Naive thymus-derived CD8-positive, alpha-beta T cell (primary cell): ENCODE measurements at places on chromosomes 16 and 17. TPM values are rescaled to one million over a fixed set of nuclear protein-coding genes. Genes with fewer than 3 reads are reported as not detected.

DNA sequence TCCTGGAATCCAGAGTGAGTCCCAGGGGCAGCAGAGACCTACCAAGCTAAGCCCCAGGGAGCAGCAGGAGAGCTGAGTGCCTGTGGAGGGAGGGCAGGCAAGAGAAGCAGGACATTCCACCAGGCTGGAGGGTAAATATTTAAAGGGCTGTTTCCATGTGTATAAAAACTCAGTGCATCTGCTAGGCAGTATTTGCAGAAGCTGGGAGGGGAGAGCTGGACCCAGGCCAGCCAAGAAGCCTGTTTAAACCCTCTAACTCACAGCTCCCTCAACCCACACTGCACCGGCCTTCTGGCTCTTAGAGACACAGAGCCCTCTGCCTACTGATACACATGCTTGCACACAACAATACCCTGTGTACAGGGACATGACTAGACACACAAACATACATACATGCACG, 22.5 kb upstream of the TMEM132E start:
- no peak overlapping the region for H3K27ac ChIP-seq
- H3K36me3 ChIP-seq: no peaks in the 10 kb centered on the region
- H3K4me1 ChIP-seq: no peaks in the 10 kb centered on the region
- peaks cover 37% of the 10 kb centered on the region for H3K27me3 ChIP-seq
- DNase-seq: no peak
- H3K4me3 ChIP-seq: no peak overlapping the region

DNA sequence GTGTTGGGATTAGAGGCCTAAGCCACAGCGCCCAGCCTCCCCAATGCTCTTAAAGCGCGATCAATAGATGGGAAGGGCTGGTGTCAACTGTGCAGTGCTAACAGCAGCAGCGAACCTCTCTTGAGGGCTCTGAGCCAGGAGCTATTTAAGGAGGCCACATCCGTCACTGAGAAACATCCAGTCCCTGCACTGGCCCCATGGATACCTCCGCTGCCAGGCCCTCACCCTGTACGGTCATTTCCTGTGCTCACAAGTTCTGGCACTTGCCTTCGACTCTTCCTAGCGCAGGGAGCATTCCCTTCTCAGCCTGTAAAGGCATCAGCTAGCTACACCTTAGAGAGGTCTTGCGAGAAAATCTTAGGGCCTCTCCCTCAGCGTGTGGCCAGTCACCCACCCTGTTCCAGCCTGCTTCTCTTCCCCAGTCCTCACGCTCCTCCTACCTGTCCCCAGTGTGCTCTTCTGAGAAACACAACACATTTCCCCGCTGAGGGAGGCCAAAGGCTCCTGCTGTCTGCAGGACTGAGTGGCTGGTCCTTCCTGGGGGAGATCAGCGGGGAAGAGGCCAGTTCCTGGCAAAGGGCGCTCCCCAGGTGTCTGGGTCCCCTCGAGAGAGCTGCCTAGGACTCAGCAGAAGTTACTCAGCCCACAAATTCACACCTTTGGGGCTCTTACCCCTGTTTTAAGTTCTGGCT, 28.6 kb downstream of the GTF3C1 start:
- no peaks in the 10 kb centered on the region for H3K27me3 ChIP-seq
- H3K4me1 ChIP-seq: peaks cover 9% of the 10 kb centered on the region
- H3K36me3 ChIP-seq: no peaks in the 10 kb centered on the region
- DNase-seq: no peak
- H3K4me3 ChIP-seq: no peak overlapping the region
- H3K27ac ChIP-seq: peak overlapping the region; percentile 21

TIMP2 gene
- 6.2 TPM for total RNA-seq

DNA sequence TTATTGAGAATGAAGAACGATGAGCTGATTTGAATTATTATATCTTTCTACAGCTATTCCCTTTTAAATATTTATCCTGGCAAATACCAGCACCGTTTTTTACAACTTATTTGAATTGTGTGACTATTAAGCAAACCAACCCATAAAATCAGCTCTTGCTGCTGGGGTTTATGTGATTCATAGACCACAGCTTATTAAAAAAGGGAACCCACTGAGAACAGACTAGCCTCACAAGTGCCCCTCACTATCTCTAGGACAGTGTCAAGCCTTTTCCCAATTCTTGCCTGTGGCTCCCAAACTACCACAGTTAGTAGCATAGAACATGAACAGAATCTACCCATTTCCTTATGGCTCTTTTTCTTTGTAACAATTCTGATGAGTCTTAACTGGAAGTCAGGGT, 6.1 kb upstream of the LIG3 start:
- no peaks in the 10 kb centered on the region for H3K27me3 ChIP-seq
- peaks cover 2% of the 10 kb centered on the region for H3K4me1 ChIP-seq
- no peak overlapping the region for H3K4me3 ChIP-seq
- DNase-seq: no peak
- H3K27ac ChIP-seq: no peak overlapping the region
- H3K36me3 ChIP-seq: no peaks in the 10 kb centered on the region

C16orf92 gene
- total RNA-seq: not detected

DNA sequence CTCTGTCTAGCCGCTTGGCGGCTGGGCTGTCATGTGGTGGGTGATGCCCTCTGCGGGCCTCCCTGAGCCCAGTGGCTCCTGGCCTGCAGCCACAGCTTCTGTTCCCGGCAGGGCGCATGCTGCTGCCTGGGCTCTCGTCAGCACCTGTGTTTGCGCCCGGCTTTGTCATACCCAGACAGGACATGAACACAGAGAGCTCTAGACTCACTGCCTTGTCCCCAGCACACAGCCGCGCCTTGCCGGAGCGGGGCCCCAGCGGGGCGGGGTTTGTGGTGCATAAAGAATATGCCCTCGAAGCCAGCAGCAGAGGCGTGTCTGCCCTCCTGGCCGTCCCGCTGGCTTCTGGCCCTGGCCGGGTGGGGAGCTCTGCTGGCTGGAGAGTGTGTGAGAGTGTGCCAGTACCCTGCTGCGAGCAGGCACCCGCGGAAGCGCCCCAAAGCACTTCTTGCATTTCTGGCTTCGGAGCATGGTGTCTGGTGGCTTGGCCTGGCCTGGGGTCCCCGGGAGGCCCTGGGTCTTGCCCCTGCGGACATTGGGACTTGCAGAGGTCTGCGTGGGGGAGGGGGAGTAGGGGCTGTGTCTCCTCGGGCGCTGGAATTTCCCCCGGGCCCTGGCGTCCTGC, 14.4 kb downstream of the ASPSCR1 start:
- no peak overlapping the region for H3K27ac ChIP-seq
- H3K36me3 ChIP-seq: no peaks in the 10 kb centered on the region
- H3K4me1 ChIP-seq: no peaks in the 10 kb centered on the region
- no peaks in the 10 kb centered on the region for H3K27me3 ChIP-seq

DNA sequence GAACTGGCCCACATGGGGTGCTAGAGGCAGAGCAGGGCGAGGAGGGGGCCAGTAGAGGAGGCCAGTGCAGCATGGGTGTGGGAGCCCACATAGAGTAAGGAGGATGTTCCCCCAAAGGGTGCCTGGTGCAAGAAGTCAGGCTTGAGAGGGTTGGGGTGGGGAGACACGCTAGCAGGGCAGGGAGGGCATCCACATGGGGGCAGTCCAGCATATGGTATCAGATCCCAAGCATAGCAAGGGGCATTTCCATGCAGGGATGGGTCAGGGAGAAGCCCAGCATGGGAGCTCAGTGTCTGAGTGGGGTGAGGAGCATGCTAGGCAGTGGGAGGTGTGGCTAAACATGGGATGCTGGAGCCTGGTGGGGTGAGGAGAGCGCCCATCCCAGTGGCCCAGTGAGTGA, 213.7 kb downstream of the COPRS start:
- H3K36me3 ChIP-seq: no peaks in the 10 kb centered on the region
- no peak overlapping the region for H3K27ac ChIP-seq
- H3K27me3 ChIP-seq: peaks cover 16% of the 10 kb centered on the region
- DNase-seq: no peak

DNA sequence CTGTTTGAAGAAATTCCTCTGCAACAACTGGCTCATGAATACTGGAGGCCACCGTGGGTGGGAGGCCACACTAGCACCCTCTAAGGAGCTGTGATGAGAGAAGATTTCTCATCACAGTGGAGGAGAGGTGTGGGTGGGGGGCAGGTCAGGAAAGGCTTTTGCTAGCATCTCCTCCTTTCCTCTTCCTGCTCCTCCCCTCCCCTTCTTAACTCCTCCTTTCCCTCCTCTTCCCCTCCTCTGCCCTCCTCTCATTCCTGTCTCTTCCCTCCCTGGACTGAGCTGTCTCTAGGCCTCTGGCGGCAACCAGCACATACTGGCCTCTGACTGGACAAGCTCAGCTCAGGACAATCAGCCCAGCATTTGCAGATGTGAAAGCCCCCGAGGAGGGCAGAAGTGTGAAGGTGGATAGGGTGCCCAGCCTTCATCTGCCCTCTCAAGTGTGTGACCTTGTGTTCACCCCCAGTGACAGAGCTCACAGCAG, 19.0 kb upstream of the LHX1 start:
- H3K4me3 ChIP-seq: no peak overlapping the region
- H3K36me3 ChIP-seq: no peaks in the 10 kb centered on the region
- no peak overlapping the region for H3K27ac ChIP-seq
- no peak for DNase-seq
- peaks cover 31% of the 10 kb centered on the region for H3K27me3 ChIP-seq
- H3K4me1 ChIP-seq: no peaks in the 10 kb centered on the region

DNA sequence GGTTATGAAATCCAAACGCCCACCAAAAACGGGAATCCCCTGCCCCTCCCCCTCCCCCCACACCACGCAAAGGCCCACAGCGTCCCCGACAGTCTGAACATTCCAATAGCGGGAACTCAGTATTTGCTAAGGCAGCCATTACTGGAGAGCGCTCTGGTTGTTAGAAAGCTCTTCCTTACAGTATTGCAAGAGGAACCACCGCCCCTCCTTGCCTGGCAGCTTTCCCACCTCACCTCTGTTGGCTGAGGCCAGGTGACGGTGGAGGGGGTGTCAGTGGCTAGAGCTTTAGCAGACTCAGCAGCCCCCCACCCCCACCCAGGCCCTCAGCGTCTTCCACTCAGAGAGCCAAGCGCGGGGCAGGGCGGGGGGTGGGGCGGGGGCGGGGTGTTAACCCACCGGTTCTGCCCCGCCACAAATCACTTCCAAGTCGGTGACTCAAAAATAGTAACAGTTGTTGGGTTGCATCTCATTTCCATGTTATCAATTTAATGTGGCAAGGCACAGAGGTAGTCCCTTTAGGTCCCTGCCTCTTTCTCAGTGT, 2.2 kb upstream of the PLEKHH3 start:
- H3K27me3 ChIP-seq: peaks cover 16% of the 10 kb centered on the region
- H3K4me3 ChIP-seq: peak overlapping the region; percentile 92
- no peak overlapping the region for H3K27ac ChIP-seq
- H3K4me1 ChIP-seq: peaks cover 35% of the 10 kb centered on the region
- H3K36me3 ChIP-seq: no peaks in the 10 kb centered on the region
- DNase-seq: no peak

GRCh38 chr17:72296456-72296855, 175.6 kb downstream of the SOX9 start:
- no peak overlapping the region for H3K27ac ChIP-seq
- H3K4me3 ChIP-seq: no peak overlapping the region
